Left cardiac atrium (tissue), 4 donors: ENCODE measurements at places on chromosomes 3 and 15. TPM values are rescaled to one million over a fixed set of nuclear protein-coding genes. Genes with fewer than 3 reads are reported as not detected.

DNA sequence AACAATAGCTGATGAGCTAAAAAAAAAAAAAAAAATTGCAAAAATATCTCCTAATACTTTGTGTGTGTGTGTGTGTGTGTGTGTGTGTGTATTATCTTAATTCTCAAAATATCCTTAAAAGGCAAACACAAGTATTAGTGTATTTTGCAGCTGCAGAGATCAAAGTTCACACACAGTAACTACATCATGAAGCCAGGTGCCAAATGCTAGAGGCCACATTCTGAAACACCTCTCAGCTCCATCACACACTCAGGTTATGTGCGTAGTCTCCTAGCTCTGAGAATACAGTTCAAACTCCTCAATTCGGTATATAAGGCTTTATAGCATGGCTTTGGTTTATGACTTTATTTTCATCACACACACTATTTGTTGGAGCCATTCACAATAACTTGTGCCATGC, 33.5 kb upstream of the PPARG start:
- DNase-seq: no peak

DNA sequence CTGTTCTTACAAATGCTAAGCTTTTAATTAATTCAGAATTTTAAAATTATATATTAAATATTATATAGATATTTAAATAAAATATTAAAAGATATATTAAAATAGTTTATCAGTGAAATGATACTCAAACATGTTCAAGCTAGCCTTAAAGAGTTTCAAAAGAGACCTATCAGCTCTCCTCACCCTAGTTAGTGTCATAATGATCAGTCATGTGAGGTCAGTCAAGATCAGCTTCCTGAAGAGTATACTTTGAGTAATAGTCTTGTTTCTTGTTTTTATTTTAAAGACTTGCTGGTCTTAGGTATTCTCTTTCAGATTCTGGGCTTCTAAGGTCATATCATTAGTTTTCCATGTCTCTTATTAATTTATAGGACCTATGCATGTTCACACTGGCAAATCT, 14.5 kb downstream of the EXOG start:
- DNase-seq: no peak

- DNase-seq: no peak
Observed at GRCh38 chr3:197500812-197501211, 55.0 kb downstream of the BDH1 start.

GRCh38 chr3:46954178-46954577, 22.4 kb downstream of the CCDC12 start:
- no peak for DNase-seq

CYP1A2 gene
- total RNA-seq: 0.12 TPM

SLC28A2 gene
- total RNA-seq: not detected

GRCh38 chr3:191026746-191027145, 164.3 kb upstream of the GMNC start:
- no peak for DNase-seq
